Epithelial cell of proximal tubule (primary cell): ENCODE measurements at places on chromosomes 7 and 10. TPM values are rescaled to one million over a fixed set of nuclear protein-coding genes. Genes with fewer than 3 reads are reported as not detected.

The SLC26A5 gene
- total RNA-seq: not detected in 2 replicates

The COL26A1 gene
- not detected in 2 replicates for total RNA-seq

GRCh38 chr10:123996302-123996701 is 97.1 kb downstream of the CHST15 start:
- DNase-seq: no peak

GRCh38 chr10:26970667-26971066 is 109.9 kb upstream of the ABI1 start:
- DNase-seq: no peak

- DNase-seq: no peak
These were observed 114.6 kb upstream of the LYZL2 start for GRCh38 chr10:30744106-30744505.

GRCh38 chr7:159154243-159154642 is 9.6 kb upstream of the VIPR2 start:
- DNase-seq: no peak
